ENCODE measurements at places on chromosomes 5 and 9.

DNA sequence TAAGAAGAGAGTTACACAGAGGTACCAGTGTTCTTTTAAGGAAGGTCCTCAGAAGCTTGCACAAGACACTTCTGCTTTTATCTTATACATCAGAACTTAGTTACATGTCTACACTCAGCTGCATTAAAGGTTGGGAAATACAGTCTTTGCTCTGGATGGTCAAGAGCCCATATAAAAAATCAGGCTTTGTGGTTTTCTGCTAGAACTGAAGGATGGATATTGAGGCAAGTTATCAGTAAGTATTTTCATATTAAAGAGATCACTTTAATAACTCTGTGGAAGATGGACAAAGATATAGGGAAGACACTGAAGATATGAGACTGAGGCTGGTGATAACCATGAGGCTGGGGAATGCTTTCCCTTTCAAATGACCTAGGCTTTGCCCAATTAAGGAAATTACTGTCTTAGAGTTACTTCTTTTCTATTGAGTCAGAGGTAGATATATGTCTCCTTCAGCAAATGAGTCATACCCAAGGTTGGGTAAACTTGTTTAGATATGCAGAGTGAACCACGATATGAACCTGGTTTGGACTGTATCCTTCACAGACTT lies 87.0 kb upstream of the TNC start:
- peak; percentile 3 for DNase-seq

DNA sequence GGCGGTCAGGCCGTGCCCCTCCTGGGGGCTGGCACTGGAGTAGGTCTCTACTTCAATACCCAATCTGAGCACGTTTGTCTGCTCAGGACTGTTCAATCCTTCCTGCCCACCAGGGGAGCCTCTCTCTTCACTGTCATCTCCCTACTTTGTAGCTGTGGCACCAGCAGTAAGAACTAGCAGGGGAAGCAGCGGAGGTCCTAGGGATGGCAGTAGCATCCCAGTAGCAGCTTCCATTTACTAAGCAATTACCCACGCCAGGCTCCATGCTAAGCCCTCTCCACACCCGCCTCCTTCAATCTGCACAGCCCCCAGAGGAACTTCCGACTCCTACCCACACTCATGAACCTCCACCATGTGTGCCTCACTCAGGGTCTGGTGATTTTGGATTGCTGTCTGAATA lies 31.7 kb downstream of the FSTL4 start:
- no peak for DNase-seq

GRCh38 chr5:74063821-74064220 lies 437.8 kb downstream of the ARHGEF28 start:
- DNase-seq, result no peak

- no peak for DNase-seq
Observed at GRCh38 chr5:10485897-10486296, 44.2 kb downstream of the ROPN1L start.

DNA sequence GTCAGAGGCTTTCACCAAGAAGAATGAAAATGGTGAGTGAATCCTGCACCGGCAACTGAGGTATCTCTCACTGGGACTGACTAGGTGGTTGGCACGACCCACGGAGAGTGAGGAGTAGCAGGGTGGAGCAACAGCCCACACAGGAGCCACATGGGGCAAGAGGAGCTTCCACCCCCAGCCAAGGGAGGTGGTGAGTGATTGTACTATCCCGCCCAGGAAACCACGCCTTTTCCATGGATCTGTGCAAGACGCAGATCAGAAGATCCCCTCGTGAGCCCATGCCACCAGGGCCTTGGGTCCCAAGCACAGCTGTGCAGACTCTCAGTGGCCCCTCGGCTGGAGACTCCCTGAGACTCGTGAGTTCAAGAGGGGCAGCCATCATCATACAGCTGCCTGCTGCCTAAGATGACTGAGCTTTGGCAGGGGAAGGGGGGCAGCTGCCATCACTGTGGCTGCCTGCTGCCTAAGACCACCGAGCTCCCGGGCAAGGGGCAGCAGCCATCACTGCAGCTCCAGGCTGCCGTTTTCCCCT lies 229.5 kb downstream of the AP3B1 start:
- DNase-seq, result no peak

- no peak for DNase-seq
Observed at GRCh38 chr9:79432485-79432884, 139.3 kb upstream of the TLE4 start.

GRCh38 chr5:78661044-78661443 lies 12.5 kb upstream of the LHFPL2 start:
- no peak for DNase-seq

DNA sequence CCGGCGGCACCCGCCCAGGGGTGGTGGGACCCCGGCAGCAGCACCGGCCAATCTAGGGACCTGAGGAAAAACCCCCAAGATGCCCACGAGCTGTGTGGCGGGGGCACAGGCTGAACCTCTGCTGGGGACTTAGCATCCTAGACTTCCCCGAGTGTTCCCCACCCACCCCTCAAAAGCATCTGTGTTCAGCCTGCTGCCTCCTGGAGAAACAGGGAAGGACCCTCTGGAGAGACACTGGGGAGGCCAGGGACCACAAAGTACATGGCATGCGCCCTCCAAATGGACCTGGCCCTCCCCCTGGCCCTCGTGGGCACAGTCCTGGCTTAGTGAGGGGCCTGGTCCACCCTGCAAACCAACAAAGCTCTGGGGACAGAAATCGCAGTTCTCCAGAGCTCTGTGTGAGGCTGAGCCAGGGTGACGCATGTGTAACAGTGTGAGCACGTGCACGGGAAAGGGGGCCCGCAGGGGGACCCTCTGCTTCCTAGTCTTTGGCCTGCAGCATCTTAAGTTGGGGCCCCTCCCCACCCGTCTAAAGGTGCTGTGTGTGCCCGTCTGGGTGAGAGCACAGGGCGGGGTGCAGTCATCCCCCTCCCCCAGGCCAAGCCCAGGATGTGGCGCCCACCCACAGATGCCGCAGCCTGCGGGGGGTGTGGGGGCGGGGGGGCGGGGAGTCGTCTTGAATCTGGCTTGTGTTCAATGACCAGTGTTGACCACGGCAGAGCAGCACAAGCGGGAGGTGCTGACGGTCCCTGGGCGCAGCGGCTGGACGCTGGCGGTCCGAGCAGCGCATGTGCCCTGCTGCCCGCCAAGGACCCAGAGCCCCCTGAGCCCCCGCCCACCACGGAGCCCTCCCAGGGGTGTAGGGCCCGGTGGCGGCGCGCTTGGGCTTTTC lies 672 bp upstream of the KCNT1 start:
- no peak for DNase-seq

DNA sequence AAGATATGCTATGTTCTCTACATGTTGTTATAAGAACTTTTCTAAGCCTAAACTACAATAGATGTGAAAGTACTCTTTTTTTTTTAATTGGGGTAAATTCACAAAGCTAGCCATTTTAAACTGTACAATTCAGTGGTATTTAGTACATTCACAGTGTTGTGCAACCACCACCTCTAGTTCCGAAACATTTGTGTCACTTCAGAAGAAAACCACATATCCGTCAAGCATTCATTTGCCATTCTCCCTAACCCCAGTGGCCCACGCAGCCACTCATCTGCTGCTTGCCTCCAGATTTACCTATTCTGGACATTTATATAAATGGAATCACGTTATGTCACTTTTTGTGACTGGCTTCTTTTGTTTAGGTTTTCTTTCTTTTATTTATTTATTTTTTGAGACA lies 43.1 kb downstream of the SPTAN1 start:
- peak; percentile 63 for DNase-seq

DNA sequence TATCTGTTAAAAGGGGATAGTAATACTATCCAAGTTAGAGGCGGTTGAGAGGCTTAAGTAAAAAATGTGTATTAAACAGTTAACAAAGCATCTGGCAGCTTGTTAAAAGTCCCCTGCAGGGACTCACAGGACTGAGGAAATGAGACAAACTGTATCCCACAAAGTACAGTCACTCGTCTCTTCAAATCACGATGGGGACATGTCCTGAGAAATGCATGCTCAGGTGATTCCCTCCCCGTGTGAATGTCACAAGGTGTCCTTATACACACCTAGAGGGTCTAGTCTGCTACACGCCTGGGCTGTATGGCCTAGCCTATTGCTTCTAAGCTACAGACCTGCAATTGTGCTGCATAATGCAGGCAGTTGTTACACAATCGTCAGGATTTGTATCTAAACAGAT lies 237.0 kb downstream of the IRX2 start:
- DNase-seq, result no peak

GRCh38 chr5:37847978-37848425 lies 8.2 kb upstream of the GDNF start:
- DNase-seq, result no peak

DNA sequence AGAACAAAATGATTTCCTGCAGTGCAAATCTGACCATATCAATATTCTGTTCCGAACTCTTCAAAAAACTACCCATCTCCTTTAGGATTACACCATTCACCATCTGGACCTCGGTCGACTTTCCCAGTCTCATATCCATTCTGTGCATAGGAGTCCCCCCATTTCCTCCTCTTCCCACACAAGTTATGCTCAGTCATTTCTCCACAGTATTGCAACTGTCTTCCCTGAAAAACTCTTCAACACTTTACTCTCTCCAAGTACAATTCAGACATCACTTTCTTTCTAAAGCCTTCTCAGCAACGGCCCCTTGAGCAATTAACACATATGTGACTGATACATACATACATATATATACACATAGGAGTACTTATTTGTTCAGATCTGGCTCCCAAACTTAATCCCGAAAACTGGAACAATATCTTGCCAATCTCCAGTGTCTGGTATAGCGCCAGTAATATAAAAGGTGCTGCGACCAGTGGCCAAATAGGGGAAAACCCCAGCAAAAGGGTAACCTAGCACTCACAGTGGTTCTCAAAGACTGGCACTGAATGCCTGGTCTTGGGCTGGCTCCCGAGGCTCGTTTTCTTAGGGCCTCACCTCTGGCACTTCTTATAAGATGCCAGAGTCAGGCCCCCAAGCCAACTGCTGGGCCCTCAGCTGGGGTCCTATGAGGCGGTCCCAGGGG lies 629 bp downstream of the ZBTB26 start:
- DNase-seq, result no peak

DNA sequence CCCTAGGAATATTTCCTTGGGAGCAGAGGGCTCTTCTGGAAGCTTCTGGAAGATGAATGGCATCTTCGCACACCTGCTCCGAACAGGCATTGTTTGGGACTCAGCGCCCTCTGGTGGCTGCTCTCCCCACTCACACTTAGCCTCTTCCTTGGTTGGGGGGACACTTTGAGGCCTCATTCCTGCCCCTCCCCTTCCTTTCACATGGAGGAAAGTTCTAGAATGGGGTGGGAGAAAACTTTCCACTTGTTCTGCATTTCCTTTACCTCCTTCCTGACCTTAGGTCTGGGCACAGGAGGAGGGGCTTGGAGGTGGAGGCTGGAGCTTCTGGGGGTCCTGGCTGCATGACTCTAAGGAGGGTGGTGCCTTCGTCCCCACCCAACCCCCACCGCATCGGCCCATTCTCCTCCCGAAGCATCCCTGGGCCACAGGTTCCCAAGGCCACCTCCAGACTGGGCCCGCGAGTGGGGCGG lies 19.3 kb upstream of the SMIM32 start:
- DNase-seq, result no peak

GRCh38 chr5:78811866-78812265 lies 163.3 kb upstream of the LHFPL2 start:
- no peak for DNase-seq

- no peak for DNase-seq
Observed at GRCh38 chr9:126623314-126623666, 9.6 kb downstream of the LMX1B start.
